ENCODE measurements at places on chromosomes 6 and 20.
A peak's percentile ranks its signal among the peaks of the same experiment; 100 is the strongest.

DNA sequence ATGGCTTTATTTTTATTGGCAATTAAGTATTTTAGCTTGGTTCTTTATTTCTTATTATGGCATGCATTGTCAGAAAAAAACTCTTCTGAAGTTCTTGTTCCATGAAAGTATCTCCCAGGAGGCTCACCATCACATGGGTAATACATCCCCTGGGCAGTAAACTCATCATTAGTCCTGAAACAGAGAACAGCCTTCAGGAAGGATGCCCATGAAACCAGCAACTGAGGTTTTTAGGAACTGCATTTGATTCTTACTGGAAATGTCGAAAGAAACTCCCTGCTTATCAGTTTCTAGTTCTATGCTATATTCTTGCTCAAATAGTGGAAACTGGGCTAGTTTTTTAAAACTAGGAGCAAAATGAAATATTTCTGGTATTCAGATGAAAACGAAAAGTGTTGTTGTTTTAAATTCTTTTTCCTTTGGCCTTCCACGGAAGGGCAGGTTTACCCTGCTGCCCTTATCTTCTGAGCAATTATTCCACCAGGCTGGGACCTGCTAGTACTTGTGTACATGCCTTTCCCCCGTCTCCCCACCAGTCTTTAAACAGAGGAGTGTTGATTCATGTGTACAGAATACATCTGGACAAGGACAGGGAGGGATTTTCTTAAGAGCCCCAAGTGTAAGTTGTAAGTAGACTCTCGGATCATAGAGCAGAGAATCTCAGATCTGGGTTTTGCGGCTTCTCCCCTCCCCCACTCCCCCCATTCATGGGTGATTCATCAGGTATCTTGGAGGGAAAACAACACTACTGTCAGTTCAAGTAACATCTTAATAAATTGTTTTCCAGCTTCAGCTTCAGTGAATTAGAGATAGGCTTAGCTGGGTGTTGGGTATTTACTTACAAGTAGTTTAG, 81.5 kb downstream of the RTN4IP1 start:
- no peak for DNase-seq

DNA sequence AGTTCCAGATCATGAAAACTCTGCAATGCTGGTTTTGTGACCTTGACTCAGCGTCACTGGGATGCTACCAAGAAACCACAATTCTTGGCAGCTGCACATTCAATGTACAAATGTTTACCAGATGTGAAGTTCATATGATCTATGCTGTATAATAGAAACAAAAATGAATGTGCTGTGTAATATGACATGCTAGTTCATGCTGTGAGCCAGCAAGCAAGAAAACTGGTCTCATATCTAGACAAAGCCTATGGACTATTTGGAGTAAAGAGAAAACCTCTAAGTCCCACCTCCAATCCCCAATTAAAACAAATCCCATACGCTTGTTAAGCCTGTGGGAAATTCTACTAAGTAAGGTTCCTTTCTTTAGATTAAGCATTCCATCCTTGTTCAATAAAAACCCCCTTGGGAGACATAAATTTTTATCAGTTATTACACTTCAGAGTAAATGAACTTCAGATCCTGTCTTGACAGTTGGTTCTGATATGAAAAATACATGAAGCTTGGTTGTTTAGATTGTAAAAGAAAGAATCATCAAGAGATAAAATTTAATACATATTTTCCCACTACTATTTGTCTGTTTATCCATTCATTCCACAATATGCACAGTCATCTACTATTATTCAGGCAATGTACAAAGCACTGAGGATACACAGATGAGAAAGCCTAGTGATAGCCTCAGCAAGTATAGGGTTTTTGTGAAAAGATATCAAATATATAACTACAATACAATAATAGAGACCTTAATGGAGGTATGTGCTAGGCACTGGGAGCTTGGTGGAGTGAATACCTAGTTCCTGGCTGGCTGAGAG, 20.1 kb downstream of the COL21A1 start:
- no peak for DNase-seq

DNA sequence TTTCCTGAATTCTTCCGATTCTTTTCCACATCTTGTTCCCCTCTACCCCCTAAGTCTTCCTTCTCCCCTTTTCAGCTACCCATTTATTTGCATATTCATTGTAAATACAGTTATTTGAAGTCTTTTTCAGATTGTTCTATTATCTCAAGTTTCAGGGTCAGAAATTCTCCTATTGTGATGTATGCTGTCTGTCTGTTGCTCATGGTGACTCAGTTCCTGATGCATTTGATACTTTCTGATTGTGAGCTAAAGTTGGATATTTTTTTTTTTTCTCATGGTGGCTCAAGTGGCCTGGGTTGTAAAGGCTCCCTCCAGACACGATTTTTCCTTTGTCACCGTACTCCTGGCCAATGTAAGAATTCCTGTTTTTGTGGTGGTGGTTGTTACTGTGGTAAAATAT, 4.9 kb upstream of the PI16 start:
- no peak for DNase-seq

DNA sequence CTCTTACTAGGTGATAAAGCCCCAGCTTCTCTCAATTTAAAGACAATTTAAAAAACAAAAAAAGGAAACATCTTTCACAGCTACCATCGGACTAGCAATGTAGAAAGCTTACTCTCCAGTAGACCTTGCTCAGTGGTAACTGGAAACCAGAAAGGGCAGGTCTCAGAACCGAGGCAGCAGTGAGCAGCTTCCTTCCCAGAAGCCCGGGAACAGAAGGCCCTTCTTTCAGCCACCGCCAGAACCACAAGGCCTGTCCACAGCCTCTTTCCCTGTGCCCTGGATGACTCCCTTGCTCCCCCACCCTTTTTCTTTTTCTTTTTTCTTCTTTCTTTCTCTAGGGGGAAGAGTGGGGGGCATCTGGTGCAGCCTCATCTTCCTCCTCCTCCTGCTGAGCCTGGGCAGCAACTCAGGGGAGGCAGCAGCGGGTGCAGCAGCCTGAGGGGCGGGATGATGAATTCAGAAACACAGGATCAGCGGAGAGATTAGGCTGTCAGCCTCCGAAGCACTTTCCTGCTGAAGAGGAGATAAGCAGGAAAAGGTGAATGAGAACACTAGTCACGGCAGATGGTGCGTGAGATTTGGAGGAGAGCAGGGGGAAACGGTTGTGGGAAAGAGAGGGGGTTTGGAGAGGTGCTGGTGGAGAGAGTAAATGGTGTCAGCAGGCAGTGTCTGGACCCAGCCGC, 158.5 kb downstream of the ID4 start:
- no peak for DNase-seq

GRCh38 chr6:134529921-134530320, 212.0 kb upstream of the SGK1 start:
- DNase-seq: no peak

DNA sequence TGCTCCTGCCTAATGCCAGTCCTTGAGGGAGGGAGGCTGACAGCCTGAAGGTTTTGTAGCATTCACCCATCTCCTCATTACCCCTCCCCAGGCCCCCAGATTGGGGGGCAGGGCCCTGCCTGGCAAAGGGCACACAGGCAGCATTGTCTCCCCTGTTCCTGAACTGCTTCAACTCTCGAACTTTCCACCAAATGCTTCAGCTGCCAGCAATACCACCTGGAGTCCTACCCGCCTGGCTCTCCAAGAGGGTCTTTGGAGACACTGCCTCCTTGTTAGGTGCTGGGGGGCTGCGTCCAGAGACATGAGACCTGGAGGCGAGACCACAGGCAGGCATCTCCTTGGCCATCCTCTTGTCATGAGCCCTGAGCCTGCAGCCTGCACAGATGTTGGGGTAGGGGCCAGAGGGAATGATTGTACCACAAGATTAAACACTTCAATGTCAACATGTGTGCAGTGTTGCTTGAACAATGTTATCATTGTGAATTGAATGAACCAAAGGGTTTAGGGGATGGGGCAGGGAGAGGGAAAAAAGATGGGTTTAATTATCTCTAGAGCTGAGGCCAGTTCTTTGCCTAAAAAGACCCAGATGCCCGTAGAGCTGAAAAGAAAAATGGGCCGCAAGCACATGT, 25.0 kb downstream of the BMP7 start:
- no peak for DNase-seq

- no peak for DNase-seq
These were observed 13.0 kb downstream of the FOXQ1 start for GRCh38 chr6:1324936-1325335.

GRCh38 chr6:35691027-35691824, 2.5 kb upstream of the FKBP5 start:
- peak; percentile 62 for DNase-seq

- DNase-seq: no peak
These were observed 406.5 kb downstream of the LAMA2 start for GRCh38 chr6:129289442-129289841.
